HCT116 (cell line): ENCODE measurements at places on chromosomes 5 and 9. TPM values are rescaled to one million over a fixed set of nuclear protein-coding genes. Genes with fewer than 3 reads are reported as not detected.
A peak's percentile ranks its signal among the peaks of the same experiment; 100 is the strongest.

Gene TNC
- 0.49 TPM for total RNA-seq

- peaks cover 100% of the 10 kb centered on the region for H3K4me1 ChIP-seq
- H3K27ac ChIP-seq, result peak overlapping the region; percentile 99
- peak overlapping the region; percentile 30; the same call in 1 of the 2 replicates for H3K4me3 ChIP-seq
- H3K27me3 ChIP-seq, result no peaks in the 10 kb centered on the region
Observed at GRCh38 chr9:21583628-21584377, 101.7 kb upstream of the IFNE start.

DNA sequence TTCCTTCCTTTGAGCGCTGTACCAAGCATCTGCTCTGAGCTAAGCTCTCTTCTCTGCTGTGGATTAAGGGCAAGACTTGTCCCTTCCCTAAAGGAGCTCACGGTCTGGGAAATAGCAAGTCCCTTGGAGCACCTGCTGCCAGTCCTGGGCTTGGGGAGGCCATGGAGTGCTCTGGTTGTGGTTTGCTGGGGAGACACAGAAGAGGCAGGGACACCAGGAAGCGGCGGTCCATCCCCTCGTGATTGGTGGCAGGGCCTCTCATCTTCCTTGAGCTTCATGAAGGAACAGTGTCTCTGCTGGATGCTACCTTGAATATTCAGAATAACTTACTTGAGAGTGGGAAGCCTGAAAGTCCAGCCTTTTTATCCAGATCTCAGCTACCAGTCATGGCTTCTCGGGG, 35.3 kb downstream of the COL5A1 start:
- H3K36me3 ChIP-seq, result no peaks in the 10 kb centered on the region
- no peaks in the 10 kb centered on the region for H3K4me1 ChIP-seq
- H3K27ac ChIP-seq, result no peak overlapping the region
- DNase-seq, result no peak
- no peak overlapping the region for H3K4me3 ChIP-seq
- H3K27me3 ChIP-seq, result 0 out of 2 replicates have a peak, but pooled peaks cover 8% of the 10 kb centered on the region

DNA sequence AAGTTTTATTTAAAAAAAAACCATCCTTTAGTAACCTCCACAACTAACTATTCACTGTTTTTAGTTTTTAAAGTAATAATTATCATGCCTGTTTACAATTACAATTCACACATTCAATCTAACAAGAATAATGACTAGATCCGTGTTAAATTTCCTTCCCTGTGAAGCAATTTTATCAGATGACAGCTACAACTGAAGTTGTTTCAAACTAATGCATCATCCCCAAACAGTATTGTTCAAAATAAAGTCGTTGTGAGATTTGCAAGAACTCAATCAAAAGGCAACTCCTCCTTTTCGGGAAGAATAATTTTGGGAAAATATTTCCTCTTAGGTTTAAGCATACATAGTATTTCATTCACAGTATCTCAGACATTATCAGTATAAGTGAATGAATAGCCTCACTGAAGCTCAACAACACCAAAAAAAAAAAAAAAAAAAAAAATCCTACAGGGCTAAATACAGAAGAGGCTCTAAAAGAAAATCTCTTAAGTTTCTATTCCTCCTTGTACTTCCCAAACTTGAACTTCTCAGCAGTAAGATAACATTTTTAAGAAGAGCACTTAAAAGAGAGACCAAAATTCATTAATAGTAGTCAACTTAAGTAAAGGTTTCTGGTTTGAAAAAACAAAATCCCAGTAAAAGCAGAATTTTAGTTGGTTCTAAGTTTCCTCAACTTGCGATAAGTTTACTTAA, 9.4 kb downstream of the C9orf72 start:
- DNase-seq, result no peak
- H3K4me3 ChIP-seq, result no peak overlapping the region
- H3K36me3 ChIP-seq, result no peaks in the 10 kb centered on the region
- H3K4me1 ChIP-seq, result no peaks in the 10 kb centered on the region

- no peak overlapping the region for H3K27ac ChIP-seq
- no peak for DNase-seq
- no peaks in the 10 kb centered on the region for H3K4me1 ChIP-seq
- no peak overlapping the region for H3K4me3 ChIP-seq
- no peaks in the 10 kb centered on the region for H3K27me3 ChIP-seq
Observed at GRCh38 chr9:92236465-92236864, 57.0 kb downstream of the IARS1 start.

GRCh38 chr9:91060520-91061343, 259.1 kb downstream of the SYK start:
- no peak for DNase-seq
- H3K36me3 ChIP-seq, result no peaks in the 10 kb centered on the region
- no peaks in the 10 kb centered on the region for H3K27me3 ChIP-seq

- no peaks in the 10 kb centered on the region for H3K27me3 ChIP-seq
- H3K4me1 ChIP-seq, result peaks cover 16% of the 10 kb centered on the region
- H3K36me3 ChIP-seq, result no peaks in the 10 kb centered on the region; the same call in 1 of the 2 replicates
- H3K4me3 ChIP-seq, result peak overlapping the region; percentile 10; the same call in 1 of the 2 replicates
Observed at GRCh38 chr5:42950456-42951292, 89.4 kb downstream of the ANXA2R start.

GRCh38 chr9:90112788-90113187, 508.0 kb downstream of the GADD45G start:
- H3K36me3 ChIP-seq, result no peaks in the 10 kb centered on the region
- no peaks in the 10 kb centered on the region for H3K4me1 ChIP-seq
- no peak overlapping the region for H3K27ac ChIP-seq
- no peak overlapping the region for H3K4me3 ChIP-seq
- DNase-seq, result no peak

DNA sequence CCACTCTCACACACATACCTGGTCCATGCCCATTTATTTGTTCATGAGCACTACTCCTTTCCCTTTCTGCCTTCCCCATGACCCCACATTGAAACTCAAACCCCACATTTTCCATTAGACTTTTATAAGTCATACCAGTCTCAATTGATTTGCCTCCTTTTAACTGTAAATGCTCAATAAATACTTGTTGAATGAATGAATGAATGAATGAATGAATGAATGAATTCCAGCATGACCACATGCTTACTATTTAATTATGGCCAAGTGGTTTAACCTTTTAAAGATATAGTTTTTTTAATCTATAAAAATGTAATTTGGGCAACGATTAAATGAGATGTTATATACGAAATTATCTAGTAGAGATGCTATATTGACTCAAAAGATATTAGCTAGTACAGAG, 54.1 kb upstream of the GRAMD2B start:
- no peak overlapping the region for H3K4me3 ChIP-seq
- H3K27ac ChIP-seq, result no peak overlapping the region
- no peak for DNase-seq
- no peaks in the 10 kb centered on the region for H3K27me3 ChIP-seq
- no peaks in the 10 kb centered on the region for H3K36me3 ChIP-seq

DNA sequence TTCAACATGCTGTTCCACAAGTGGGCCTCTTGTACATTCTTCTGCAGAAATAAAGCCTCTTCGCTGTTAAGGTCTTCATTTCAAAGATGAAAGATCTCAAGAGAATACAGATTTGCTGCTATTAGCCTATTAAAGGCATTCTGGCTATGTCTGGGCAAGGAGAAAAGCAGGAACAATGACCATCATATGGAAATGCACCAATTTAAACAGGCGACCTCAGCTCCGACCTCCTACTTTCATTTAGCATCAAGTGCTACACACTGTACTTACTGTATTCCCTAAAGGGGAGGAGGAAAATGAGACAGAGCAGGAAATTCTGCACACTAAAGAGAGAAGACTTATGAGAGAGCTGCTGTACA, 64.8 kb downstream of the HABP4 start:
- H3K4me3 ChIP-seq, result no peak overlapping the region
- no peak for DNase-seq
- H3K27ac ChIP-seq, result no peak overlapping the region
- no peaks in the 10 kb centered on the region for H3K27me3 ChIP-seq
- no peaks in the 10 kb centered on the region for H3K4me1 ChIP-seq
- H3K36me3 ChIP-seq, result no peaks in the 10 kb centered on the region

Gene NPR3
- 0.39 TPM for total RNA-seq

Gene WDR38
- total RNA-seq, result not detected

Gene NOTCH1
- 36.2 TPM for total RNA-seq

Gene FAM200C
- 4.2 TPM for total RNA-seq

Gene SOWAHA
- 0.39 TPM for total RNA-seq

Gene ANGPTL2
- 0.20 TPM for total RNA-seq

DNA sequence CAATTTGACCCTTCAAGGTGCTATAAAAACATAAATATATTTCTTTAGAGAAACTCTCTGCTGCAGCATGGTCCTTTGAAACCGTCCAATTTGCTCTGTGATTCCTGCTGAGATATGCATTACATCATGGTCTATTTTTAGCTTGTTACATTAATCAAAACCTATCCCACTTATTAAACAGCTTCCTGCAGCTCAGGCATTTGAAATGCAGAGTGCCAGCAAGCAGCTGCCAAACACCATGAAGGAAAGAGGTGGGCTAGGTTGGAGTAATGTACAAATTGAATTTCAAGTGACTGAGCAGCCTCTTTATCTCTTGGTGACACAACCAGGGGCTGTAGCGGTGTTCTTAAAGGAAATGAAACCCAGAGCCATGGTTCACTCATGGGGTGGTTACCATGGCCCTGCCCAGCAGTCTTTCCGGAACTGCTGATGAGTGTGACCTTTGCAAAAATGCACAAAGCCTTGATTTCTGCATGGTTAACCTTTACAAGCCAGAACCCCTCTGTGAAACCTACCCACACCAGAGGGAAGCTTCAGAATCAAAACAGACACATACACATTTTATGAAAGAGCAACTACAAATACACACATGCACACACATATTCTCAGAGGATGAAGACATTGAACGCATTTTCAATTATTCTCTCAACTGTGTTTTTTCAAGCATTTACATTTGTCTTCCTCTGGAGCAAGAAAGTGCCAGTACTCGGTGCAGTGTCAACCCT, 155.8 kb upstream of the ZNF608 start:
- no peaks in the 10 kb centered on the region for H3K27me3 ChIP-seq
- H3K4me3 ChIP-seq, result no peak overlapping the region
- no peak overlapping the region for H3K27ac ChIP-seq

GRCh38 chr9:23826120-23826629, at the start of gene ELAVL2:
TSS of gene ELAVL2 (minus strand) at chr9:23826240. CDS start at chr9:23762234, 64,006 bp downstream.
- H3K27me3 ChIP-seq, result no peaks in the 10 kb centered on the region
- no peak within 1 kb of the TSS for H3K27ac ChIP-seq
- H3K4me1 ChIP-seq, result no peaks in the 10 kb centered on the region
- H3K4me3 ChIP-seq, result no peak within 1 kb of the TSS

DNA sequence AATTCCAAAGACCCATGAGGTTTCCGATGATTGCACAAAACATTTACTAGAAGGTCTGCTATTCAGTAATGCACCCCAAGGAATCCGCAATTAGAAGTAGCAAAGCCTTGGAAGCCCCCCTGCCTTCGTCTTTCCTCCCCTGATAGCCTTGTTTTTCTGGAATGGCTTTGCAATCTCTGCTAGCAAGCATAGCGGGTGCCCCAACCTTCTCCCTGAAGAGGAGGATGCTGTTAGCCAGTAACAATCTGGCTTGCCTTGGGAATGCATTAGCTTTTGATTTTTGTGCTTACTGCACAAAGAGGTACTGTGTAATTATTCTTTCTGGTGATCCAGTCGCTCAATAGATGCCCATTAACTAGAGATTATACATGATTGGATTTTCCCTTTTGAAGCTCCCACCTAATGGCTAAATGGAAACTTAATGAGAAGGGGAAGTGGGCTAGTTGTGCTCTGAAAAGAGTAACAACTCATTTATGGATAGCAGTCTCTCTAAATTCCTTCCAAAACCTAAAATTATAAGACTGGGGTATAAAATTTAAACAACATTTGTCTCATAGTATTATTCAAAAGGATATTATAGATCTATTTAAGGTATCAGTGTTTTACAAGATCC, 91.6 kb downstream of the FBXW11 start:
- H3K4me3 ChIP-seq, result no peak overlapping the region
- no peaks in the 10 kb centered on the region for H3K27me3 ChIP-seq
- H3K27ac ChIP-seq, result no peak overlapping the region
- no peaks in the 10 kb centered on the region for H3K4me1 ChIP-seq

Gene POLE3
- total RNA-seq, result 65.1 TPM

GRCh38 chr9:38670542-38671371, 49.2 kb downstream of the FAM240B start:
- H3K4me1 ChIP-seq, result peaks cover 21% of the 10 kb centered on the region
- H3K27me3 ChIP-seq, result no peaks in the 10 kb centered on the region; the same call in 1 of the 2 replicates
- H3K4me3 ChIP-seq, result no peak overlapping the region
- no peak for DNase-seq
- no peak overlapping the region for H3K27ac ChIP-seq
- H3K36me3 ChIP-seq, result no peaks in the 10 kb centered on the region

Gene CER1
- total RNA-seq, result not detected

Gene LRRC14B
- total RNA-seq, result not detected

Gene UNC5A
- 10.1 TPM for total RNA-seq

DNA sequence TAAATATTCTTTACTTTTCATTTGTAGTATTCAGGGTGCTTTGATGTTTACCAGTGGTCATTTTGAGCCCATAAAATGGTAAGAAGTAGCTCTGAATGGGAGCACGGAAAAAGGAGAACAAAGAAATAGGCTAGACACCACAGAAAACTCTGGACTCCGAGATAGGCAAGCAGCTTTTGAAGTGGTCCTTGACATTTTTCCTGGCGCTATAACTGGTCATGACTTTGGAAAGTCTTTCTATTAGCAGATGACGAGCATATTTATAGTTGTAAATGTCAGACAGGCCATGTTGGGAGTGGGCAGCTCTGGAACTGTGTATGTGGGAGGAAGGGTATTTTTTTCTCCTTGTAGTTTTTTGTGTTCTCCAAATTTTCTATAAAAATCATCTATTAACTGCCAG, 126.1 kb upstream of the POC5 start:
- H3K4me3 ChIP-seq, result no peak overlapping the region
- peaks cover 34% of the 10 kb centered on the region for H3K27me3 ChIP-seq
- H3K4me1 ChIP-seq, result no peaks in the 10 kb centered on the region
- no peak overlapping the region for H3K27ac ChIP-seq
- no peak for DNase-seq

DNA sequence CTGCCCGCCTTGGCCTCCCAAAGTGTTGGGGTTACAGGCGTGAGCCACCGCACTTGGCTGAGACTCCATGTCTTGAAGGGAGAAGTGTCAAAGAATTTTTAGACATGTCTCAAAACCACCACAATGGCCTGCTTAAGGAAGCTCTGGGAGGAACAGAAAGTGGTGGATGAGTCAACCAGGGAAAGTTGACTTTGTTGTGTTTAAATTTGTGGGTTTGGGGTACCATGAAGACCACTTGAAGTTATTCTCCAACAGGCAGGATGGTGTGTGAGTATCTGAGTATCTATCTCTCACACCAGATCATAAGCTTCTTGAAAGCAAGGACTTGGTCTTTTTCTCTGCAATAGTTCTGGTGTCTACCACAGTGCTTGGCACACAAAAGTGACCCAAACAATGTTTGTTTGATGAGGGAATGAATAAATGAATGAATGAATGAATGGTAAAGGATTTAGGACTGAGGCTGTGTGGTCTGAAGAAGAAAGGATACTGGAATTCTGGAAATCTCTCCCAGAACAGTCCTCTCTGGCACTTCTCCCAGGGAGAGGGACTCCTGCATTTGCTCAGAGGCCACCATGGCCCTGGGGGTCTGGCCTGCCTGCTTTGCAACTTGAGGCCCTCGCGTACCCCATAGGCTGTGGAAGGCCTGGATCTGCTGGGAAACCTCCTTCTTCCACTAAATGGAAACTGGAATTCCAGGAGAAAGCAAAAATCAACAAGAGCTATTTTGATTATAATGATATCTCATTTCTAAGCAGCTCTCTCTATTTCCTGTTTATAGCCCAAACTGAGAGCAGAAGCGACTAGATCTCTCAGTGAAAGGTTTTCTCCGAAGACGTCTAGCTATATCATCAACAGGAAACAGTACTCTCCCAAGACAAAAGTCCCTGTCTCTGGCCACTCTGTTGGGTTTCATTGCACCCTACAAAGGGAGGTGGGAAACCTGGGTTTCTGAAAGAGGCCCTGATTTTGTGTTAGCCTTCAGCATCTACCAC, 187.9 kb downstream of the PALM2AKAP2 start:
- 0 out of 2 replicates have a peak, but pooled peaks cover 4% of the 10 kb centered on the region for H3K27me3 ChIP-seq
- no peak overlapping the region for H3K27ac ChIP-seq
- no peak overlapping the region for H3K4me3 ChIP-seq
- no peaks in the 10 kb centered on the region for H3K36me3 ChIP-seq
- no peak for DNase-seq
